A673 (cell line): ENCODE measurements at places on chromosomes 6 and 20. TPM values are rescaled to one million over a fixed set of nuclear protein-coding genes. Genes with fewer than 3 reads are reported as not detected.

WFDC12 gene
- total RNA-seq = not detected in 2 replicates

DNA sequence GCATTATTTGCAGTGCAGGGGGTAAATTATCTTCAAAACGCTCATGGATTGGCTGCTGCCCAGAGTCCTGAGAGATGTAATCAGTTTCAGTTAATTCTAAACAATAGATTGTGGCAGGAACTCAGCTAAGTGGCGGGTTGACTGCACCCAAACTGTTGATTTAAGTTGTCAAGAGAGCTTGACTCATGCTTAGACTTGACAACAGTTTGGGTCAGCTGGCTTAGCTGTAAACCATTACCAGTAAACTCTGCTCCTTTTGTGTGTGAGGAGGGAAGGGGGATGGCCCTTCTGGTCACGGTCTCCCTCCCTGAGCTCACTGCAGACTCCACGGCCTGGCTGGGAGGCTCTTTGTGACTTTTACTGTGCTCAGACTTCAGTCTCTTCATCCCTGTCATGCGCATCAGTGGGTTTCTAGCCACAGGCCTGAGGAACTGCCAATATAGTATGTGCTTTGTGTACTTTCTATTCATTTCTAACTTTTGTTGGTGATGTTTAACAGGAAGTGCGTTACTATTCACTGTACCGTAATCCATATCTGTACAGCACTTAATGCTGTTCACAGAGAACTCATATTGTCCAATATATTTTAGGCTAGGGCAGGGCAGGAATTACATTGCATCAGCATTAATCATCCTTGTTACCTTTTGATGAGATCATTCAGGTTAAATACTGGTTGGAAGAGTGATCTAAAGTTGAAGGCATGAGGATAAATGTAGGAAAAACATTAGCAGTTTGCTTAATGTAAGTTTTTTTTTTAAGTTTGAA lies 488.3 kb downstream of the CDKAL1 start:
- no peaks in the 10 kb centered on the region for H3K4me1 ChIP-seq
- no peak overlapping the region for H3K4me3 ChIP-seq
- no peak overlapping the region for H3K27ac ChIP-seq
- H3K36me3 ChIP-seq = no peaks in the 10 kb centered on the region
- H3K27me3 ChIP-seq = no peaks in the 10 kb centered on the region

- no peak overlapping the region for H3K4me3 ChIP-seq
- no peak for DNase-seq
Observed at GRCh38 chr6:70456735-70457134, 43.4 kb downstream of the FAM135A start.

GRCh38 chr20:20020908-20021307 lies 3.7 kb downstream of the NAA20 start:
- no peak overlapping the region for H3K27ac ChIP-seq
- peaks cover 6% of the 10 kb centered on the region for H3K36me3 ChIP-seq
- H3K4me3 ChIP-seq = no peak overlapping the region
- peaks cover 4% of the 10 kb centered on the region for H3K4me1 ChIP-seq
- no peaks in the 10 kb centered on the region for H3K27me3 ChIP-seq
